ENCODE measurements at places on chromosomes 1 and 21.

DNA sequence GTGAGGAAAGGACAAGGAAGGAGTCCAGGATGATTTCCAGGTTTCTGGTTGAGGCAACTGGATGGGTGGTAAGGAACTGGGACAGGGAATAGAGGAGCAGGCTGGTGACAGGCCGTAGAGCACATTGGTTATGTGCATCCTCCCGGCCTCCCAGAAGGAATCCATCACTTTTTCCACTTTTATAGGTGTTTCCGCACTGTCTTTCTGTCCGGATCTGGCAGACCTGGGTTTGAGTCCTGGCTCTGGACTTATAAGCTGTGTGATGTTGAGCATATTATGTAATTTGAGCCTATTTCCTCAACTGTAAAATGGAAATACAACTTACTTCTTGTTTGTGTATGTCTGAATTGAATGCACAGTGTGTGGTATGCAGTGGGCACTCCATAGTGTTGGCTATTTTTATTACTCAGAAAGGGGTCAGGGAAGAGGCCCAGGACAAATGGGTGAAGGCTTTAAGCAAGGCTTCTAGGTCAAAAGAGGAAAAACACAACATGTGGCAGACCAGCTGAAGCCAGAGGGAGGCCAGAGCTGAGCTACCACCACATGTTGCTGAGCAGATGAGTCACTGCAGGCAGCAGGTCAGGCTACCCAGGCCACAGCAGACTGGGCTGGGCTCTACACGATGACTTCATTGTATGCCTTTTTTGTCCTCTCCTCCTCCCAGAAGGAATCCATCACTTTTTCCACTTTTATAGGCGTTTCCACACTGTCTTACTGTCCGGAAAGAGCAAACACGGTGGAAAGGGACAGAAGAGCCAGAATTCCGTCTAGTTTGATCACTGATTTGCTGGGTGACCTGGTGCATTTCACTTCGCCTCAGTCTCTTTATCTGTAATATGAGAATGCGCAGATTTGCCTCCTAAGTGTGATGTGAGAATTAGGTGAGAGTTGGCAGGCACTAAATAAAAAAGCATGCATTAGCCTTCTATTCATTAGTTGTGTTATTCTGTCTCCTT is 791 bp upstream of the MAST2 start:
- DNase-seq, result no peak

DNA sequence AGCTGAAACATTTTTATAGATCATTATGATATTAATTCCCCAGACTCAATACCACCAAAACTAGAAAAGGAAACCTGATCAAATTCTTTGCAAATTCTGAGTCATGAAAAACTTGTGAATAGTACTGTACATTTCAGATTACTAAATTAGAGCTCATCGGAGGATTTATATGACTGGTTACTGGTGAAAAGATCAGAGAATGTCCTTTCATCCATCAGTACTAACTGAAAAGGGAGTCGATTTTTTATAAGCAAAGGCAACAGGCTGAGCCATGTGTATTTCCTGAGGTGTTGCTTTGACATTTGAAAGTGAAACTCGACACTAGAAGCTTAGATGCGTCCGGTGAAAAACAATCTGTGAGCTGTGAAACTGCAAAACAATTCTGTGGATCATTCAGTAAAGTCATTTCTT is 155.7 kb downstream of the TNFSF18 start:
- DNase-seq, result no peak

- no peak for DNase-seq
These were observed 63.9 kb downstream of the UCK2 start for GRCh38 chr1:165891111-165891860.

GRCh38 chr1:182052355-182052754 is 9.2 kb downstream of the ZNF648 start:
- DNase-seq, result no peak

DNA sequence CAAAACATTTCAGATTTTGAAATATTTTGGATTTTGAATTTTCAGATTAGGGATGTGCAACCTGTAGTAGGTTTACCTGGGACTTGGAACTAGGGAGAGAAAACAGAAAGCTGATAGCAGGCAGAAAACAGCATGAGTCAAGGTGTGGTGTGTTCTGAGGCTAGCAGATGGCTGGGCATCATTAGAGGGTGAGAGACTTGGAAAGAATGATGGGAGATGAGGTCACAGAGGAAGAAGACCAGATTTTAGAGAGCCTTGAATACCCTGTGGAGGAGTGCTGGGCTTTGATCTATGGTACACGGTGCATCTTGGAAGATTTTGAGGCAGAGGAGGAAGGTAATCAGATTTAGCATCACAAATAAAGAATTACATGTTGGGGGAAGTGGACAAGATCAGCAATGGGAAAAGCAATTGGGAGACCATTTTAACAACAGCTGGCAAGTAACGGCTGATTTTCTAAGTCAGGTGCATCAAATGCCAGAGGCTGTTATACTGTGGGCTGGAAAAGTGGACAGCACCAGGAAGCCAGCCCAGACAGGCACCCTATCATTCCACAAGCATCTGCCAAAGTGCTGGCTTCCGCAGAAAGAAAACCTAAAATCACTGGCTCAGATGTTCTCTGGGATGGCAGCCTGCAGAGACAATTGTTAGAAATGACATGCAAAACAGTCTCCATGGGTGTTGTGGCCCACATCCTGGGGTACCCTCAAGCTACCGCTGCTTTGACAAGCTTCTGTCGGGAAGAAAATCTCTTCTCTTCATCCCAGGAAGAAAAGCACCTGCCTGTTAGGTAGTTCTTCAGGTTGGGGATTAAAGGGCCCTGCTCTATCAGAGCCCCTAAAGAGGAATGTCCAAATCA is 30.9 kb upstream of the CAMK1G start:
- DNase-seq, result no peak
